ENCODE measurements at places on chromosomes 3 and 15.

DNA sequence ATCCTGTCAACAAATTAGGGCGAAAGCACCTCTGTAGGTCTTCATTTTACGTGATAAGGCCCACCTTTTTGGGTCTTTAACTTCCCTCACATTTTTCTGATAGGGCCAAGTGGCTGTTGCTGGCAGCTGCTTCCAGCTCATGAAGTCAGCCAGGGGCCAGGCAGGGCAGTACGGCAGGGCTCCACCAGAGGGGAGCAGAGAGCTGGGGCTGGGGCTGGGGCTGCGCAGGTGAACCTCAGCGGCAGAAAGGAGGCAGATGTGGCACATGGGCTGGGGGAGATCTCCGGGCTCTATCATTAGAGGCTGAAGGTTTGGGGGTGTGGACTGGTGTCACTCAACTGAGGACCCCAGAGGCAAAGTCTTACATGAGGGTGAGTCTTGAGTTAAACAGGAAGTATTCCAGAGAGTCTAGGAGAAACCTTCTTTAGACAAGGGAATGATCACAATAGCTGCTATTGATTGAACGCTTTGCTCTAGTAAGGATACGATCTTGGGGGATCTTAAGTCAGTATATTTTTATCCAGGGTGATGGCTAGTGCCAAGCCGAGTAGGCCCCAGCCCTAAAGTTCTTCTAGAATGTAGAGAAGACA is 62.8 kb upstream of the MEX3B start:
- DNase-seq: no peak

GRCh38 chr3:193317682-193318300 is 60.8 kb downstream of the ATP13A5 start:
- no peak for DNase-seq

DNA sequence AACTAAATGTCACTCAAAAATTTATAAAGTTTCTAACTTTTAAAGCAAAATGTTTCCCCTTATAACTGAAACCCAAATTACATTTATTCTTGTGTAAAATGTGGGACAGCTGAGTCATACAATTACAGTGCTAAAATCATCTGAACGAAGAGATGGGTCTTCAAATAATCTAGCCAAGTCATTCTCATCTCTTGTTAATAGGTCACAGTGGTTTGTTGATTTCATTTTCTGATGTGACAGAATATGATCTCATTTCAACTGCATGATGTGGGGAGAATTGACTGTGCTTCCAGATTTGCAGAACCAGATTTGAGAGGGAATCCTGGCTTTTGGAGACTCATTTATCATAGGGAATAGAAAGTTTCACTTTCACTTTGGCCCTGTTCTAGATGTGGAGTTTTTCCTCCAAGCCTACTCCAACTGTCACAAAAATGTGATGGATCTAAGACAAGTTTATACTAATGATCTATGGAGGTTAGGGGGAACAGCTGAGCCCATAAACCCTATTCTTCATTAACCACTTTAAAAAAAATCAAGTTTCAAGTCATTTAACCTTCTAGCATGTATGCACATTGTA is 685.0 kb downstream of the PDCD6IP start:
- no peak for DNase-seq

DNA sequence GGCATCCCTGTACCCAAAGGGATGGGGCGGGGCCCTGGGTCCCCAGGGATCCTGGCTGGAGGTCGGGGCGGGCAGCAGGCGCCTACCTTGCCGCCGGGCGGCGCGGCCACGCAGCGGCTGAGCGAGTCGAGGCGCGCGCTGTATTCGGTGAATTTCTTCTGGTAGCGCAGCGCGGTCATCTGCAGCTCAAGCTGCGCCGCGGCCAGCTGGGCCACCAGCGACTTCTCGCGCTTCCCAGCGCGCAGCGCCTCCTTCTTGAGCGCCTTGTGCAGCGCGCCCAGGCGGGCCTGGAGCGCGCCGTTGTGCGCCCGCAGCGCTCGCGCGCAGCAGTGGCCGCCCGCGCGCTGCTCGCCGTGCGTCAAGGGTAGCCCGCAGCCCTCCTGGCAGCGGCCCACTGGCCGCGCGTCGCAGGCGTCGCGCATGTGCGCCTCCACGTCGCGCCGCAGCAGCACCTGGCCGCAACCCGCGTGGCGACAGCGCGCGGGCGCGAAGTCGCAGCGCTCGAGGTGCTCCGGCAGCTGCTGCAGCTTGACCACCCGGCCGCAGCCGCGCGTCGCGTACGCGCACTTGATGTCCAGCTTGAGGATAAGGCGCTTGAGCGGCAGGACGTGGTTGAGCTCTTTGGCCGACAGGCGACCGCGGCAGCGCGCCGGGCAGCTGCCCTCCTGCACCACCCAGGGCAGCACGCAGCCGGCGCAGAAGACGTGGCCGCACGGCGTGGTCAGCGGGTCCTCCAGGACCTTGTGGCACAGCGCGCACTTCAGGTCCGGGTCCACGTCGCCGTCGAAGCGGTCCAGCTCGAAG is 522 bp downstream of the PDZRN3 start:
- DNase-seq: no peak

- DNase-seq: no peak
Measured at GRCh38 chr15:35289024-35289617, 204.0 kb upstream of the NANOGP8 start.

DNA sequence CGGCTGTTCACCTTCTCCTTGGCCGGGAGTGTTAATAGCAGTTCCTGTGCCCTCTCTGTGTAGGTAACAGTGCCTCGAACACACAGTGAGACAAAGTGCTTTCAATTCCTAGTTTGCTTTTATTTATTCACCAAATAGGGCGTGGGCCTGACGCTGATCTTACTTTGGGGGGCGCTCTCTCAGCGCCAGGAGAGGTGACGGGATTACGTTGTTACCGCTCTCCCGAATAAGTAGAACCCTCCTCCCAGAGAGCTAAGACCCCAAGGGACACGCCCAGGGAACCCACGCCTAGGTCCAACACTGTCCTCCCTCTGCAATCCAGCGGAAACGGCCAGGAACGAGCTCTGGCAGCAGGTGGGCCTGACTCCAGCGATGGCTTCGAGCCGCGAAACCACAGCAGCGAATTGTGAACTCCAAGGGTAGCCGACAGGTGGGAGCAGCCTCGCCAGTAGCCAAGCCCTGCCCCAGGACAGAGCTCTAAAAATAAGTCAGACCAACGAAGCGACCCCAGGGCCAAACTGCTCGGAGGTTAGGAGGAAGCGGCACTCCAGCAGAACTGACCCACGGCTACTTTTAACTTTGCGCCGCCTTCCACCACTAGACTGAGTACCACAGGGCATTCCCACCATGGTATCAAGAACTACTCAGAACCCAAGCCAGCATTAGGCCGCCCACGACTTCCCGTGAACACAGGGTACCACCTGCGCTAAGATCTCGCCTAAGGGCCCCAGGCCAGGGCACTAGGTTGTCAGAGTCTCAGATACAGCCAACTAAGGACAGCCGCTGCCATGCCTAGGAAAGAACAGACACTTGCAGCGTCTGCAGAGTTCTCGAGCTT is 1.6 kb upstream of the SIN3A start:
- no peak for DNase-seq

DNA sequence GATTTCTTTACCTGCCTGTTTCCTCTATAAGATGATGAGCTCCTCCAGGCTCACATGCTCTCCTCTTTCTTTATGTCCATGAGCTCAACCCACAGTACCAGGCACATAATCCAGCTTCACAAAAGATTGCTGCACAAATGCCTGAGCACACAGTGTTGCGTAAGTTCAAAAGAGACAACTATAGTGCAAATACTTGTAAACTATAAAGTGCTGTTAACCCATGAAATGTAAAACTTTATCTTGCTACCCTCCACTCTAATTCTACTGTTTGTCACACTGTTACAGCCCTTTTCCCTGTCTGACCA is 101.0 kb upstream of the LPP start:
- no peak for DNase-seq

- no peak for DNase-seq
Measured at GRCh38 chr3:55180936-55181535, 253.2 kb upstream of the LRTM1 start.

GRCh38 chr3:73719413-73719851 is 94.7 kb upstream of the PDZRN3 start:
- DNase-seq: no peak

- DNase-seq: no peak
Measured at GRCh38 chr3:43638594-43639447, 17.0 kb upstream of the ANO10 start.

DNA sequence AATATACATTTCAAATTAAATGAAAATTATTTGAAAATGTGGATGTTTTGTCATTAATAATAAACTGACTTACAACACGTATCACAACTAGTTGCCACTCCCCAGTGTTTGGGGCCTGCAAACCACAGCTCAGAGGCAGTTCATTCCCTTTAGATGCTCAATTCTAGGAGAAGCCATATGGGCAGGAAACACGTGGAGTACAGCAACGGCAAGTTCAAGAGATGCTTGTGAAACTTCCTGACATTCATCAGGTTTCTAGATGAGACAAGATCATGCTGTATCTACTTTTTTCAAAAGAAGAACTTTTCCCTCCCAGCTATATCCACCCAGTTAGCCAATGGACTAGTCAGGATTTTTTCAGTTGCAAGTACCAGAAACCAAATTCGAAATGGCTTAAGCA is 17.6 kb upstream of the PLA2G4D start:
- DNase-seq: peak; percentile 63

GRCh38 chr3:38645601-38646000 is 3.9 kb downstream of the SCN5A start:
- DNase-seq: no peak

All from SIG-M5 (cell line).